Amygdala (tissue), 56 donors: ENCODE measurements at places on chromosomes 12 and 14.

DNA sequence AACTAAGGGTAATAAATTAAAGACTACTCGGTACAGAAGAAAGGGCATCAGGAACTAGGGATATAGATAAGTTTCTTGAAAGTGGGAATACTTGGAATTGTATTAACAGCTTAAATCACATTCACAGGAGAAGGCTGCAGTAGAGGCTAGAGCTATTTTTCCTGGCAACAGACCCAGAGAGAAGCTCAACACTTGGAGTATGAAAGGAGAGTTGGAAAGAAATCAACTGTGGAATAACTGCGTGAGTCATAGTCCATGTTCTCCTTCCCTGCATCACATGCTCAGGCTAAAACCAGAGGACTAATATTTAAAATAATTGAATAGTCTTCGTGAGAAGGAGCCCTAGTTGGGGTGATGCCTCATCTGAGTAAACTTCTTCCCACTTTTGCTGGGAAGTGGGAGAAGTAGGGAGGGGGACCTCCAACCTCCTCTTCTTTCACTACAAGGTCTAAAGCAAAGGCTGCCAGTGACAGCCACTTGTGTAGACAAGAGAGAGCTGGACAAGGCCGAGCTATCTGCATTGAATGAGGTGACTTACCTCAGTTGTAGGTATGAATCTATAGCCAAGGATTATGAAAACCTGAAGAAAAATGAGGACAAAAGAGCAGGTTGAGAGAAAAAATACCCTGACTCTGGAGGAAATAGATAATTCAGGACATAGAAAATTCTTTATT is 32.7 kb downstream of the DYRK2 start:
- no peak for DNase-seq

GRCh38 chr12:32920506-32921085 is 24.0 kb upstream of the PKP2 start:
- no peak for DNase-seq

DNA sequence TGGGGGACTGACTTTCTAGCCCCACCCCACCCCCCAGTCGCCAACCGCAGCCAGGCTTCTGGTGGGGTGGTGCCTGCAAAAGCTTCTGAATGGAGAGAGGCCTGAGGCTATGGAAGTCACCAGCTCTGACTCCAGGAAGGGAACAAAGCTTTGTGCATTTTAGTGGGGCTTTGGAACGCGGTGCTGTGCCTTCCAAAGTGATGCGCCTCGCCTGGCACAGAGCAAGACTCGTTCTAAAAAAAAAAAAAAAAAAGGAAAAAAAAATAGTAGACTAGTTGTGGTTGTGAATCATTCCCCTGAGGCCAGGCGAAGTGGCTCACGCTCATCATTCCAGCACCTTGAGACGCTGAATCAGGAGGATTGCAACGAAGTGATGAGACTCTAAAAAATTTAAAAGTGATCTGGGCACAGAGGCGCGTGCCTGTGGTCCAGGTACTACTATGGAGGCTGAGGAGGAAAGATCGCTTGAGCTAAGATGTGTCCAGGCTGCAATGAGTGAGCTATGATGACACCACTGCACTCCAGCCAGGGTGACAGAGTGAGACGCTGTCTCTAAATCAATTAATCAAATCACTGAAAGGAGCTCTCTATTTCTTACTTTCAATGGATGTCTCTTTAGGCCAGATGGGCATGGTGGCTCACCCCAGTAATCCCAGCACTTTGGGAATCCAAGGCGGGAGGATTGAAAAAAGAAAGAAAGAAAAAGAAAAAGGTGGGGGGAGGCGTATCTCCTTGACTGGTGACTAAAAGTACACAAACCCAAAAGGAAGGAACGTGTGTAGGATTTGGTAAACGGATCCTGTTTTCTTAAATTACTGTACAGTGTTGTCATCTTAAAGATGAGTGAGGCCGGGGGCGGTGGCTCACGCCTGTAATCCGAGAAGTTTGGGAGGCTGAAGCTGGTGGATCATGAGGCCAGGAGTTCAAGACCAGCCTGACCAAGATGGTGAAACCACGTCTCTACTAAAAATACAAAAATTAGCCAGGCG is 259.6 kb upstream of the ALG10B start:
- DNase-seq, result no peak

DNA sequence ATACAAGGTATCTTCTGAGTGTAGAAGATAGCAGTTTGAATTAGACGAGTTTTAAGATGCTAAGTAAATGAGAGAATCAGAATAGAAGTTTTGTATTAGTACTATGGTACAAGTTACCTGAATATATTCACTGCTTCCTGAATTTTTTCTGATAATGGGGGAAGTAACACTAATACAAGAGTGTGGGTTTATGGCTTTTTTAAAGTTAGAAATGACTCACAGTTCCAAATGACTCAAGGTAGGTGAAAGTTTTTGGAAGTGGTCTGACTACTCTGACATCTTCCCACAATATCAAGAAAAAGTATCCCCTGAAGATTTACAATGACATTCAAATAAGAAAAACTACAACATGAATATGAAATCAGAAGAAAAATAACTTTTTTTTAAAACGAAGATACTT is 123.7 kb upstream of the GARIN6 start:
- no peak for DNase-seq

- no peak for DNase-seq
Measured at GRCh38 chr14:75906680-75907280, 75.0 kb downstream of the TGFB3 start.

DNA sequence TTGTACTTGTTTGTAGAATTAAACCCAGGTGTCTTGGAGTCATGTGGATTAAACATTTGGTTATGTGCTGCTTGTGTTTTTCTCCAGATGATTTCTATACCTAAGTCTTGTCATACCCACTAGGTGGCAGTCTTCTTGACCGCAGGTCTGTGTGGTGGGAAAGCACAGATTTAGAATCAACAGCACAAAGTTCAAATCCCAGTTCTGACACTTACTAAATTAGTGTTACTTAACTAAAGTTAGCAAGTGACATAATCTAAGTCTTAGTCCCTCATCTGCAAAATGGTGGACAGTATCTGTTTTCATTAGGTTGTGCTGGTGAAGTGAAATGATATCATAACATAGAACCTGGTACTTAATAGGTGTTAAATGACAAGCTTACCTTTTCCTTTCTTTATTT is 151.0 kb upstream of the ARHGAP5 start:
- no peak for DNase-seq

DNA sequence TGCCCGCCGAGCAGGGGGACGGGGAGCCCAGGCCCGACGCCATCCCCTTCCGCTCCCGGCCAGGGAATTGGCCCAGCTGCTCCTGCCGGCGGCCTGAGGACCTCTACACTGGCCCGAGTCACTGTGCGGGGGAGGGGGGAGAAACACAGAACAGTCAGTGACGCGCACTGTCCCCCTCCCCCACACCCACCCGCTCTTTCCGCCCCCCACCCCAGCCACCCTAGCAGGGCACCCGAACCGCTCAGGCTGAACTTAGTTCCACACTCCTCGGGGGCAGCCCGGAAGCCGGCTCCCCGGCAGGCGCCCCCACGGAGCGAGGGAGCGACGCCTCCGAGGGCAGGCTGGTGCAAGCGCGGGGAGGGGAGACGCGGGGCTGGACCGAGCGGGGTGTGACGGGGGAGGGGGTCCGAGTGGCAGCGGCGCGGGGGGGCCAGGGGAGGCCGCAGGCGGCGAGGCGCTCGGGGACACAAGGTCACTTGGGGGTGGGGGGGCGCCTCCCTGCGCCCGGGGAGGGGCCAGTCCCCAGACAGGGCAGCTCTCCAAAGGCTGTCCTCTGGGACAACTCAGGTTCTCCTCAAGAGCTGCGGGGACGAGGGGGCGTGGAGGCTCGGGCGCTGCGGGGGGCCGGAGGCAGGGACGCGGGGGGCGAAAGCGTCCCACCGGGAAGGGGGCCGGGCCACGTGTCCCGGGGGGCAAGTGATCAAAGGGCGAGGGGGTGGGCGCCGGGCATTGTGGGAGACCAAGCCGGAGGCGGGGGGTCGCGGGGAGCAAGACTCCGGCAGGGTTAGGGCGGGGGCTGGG is 648 bp downstream of the CHD4 start:
- DNase-seq, result peak; percentile 67

- DNase-seq, result no peak
Measured at GRCh38 chr14:36857136-36857535, 195.5 kb downstream of the PAX9 start.

- DNase-seq, result no peak
Measured at GRCh38 chr12:76417116-76417515, 68.9 kb upstream of the BBS10 start.

DNA sequence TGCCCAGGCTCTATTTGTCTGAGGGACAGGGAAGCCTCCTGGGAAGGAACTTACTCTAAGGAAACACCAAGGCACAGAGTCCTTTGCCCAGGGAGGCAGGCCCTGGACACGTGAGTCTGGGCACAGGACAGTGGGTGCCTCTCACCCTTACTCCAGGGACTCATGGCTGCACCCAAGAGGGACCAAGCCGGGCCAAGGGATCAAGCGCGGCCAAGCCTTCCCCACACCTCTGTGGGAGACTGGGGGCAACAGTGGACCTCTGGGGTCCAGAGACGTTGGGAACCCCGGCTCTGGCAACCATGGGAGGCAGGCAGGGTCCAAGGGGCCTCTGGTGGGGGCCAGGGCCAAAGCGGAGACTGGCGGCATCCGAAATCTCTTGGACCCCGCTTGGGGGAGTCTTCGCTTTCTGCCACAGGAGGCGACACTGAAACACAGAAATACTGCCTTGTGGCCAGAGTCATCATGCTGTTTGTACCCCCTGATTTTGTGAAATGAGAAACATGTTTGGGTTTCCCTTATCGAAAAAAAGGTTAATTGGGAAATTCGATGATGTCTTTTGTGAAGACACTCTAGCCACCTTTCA is 51.7 kb upstream of the BCL11B start:
- DNase-seq, result no peak

DNA sequence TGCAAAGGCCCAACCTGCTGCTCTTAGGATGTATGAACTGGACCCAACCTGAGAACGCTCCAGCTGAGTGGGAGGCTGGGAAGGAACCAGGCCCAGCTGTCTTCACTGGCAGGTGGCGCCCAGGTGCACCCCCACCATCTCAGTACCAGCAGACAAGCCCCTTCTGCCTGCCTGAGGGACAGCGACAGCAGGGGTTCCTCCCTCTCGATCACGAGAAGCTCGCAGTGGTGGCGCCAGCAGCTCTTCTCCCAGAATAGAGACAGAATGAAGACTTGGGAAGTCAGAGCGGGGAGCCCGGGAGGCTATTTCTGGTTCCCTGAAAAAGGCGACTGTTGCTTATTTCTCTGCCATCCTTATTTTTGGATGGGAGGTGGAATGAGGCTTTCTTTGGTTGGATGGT is 46.5 kb downstream of the CHGA start:
- DNase-seq, result peak; percentile 36

- no peak for DNase-seq
Measured at GRCh38 chr12:47885012-47885501, 19.7 kb downstream of the VDR start.

DNA sequence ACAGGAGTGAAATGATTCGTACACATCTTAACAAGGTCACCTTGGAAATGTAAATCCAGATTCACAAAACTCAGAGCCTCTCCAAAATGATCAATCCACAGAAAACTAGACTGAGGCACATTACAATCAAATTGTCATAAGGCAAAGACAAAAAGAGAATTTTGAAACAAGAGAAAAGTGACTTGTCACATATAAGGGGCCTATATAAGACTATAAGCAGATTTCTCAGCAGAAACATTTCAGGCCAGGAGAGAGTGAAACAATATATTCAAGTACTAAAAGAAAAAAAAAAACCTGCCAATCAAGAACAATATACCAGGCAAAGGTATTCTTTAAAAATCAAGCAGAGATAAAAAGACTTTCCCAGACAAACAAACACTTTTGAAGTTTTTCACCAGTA is 429.1 kb downstream of the BCAT1 start:
- no peak for DNase-seq

DNA sequence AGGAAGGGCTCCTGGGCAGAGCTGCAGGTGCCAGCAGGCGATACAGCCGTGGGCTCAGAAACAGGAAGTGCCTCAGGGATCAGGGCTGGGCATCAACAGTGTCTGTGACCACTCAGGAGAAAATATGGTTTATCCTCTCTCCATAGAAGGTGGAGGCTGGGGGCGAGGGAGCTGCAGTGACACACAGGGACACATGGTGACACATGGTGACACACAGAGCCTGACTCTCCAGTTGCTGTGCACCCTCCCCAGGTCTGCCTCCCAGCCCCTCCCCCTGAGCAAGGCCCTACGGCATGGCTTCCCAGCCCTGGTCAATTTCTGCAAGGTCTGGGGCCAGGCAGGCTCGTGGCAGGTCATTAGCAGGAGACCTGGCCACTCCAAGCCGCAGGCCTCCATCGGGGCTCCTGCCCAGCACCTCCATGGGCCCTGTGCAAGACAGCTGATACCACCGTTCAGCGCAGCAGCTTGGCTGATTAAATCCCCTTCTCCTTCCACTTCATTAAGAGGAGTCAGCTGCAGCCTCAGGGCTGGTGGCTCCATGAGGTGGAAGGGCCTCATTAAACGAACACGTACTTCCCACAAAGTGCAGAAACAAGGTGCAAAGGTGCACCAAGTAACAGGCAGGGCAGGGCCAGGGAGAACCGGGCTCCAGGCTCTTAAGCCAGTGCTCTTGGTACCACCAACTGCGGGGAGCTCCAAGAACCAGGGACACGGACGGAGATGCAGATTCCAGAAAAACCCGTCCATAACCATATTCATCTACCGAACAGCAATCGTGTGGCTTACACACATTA is 60.7 kb downstream of the CCNK start:
- no peak for DNase-seq
